Activated CD8-positive, alpha-beta memory T cell treated with anti-CD3 and anti-CD28 coated beads for 1 hour (primary cell): ENCODE measurements at places on chromosomes 3 and 15.

DNA sequence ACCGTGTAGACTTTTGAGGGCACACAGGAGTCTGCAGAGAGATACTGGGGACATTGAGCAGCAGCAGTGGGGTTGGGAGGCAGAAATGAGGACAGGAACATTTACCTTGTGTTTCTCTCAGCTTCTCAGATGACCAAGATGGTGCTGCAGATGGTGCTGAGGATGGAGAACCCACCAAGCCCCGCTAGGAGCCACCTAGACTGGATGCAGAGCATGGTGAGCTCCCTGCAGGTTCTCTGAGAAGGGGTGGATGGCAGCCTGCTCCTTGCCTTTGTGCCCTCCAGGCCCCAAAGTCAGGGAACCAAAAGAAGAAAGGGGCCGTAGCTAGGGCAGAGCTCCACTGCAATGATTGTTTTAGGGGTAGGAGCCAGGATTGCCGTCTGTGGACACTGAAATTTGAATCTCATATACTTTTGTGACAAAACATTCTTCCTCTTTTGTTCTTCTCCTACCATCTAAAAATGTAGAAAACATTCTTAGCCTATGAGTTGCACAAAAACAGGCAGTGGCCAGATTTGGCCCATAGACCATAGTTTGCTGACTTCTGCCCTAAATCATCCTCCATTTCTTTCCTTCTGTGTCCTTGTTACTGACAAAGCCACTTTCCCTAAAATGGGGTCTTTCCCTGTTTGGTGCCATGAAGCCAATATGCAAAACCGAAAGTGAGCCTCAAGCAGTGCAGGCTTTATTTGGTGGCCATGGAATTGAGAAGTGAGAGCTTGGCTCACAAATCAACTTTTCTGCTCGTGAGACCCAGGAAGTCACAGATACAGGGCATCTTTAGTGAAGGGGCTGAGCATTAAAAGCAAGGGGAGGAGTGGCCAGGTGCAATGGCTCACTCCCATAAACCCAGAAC is 11.9 kb upstream of the MUC20 start:
- no peak for DNase-seq

DNA sequence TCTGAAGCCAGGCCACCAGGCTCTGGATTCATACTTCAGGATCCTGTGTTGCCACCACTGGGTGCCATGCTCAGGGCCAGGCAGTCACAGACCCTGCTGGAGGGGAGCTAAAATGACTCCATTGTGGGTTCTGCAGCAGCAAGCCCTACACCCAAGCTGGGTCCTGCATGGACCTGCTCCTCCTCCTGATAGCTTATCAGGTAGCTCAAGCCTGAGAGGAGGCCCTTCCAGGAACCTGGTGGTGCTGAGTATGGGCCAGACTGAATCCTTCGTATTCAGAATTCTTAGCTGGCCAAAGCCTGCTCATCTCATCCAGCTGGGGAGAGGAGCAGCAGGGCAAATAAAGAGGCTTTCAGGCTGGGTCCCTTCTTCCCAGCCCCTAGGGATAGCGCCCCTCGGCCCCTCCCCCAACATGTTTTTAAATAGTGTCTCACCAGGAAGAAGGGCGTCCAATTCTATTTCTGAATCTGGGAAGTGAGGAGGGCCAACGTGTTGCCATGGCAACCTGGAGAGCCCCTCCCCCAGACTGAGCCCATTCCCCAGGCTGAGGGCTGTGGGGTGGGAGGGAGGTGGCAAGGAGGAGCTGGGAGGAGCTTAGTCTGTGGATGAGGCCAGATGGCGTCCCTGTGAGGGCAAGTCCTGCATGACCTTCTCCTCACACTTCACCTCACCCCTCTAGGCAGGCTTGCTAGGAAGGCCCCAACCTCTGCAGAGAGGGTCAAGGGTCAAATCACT is 11.0 kb upstream of the CAMKV start:
- no peak for DNase-seq

DNA sequence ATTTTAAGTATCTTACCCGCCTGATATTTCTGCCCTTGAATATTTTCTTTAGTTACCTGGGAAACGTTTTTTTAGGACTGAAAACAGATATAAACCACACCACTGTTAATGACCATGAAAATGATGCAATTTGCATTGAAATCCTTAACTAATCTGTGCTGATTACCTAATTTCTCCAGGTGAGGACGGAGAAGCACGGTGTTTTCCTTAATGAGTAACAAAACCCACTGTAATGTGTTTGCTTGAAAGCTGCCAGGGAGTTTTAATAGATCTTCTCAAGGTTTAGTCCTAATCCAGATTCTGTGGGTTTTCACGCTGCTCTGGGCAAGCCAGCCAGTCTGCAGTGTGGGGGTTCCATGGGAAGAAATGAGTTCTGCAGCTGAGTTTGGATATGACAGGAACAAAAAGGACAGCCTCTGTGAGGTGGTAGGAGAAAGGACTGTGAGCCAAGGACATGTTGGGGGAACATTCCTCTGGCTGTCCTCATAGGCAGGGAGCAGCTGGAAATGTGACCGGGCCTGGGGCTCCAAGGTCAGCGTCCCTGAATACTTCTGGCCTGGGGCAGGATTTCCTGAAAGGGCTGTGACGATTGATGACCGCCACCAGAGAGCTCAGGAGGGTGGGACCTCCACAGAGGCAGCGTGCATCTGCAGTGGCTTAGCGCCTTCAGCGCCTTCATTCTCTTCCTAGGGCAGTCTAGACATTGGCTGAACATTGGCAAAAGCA is 18.6 kb downstream of the THSD4 start:
- DNase-seq = no peak

DNA sequence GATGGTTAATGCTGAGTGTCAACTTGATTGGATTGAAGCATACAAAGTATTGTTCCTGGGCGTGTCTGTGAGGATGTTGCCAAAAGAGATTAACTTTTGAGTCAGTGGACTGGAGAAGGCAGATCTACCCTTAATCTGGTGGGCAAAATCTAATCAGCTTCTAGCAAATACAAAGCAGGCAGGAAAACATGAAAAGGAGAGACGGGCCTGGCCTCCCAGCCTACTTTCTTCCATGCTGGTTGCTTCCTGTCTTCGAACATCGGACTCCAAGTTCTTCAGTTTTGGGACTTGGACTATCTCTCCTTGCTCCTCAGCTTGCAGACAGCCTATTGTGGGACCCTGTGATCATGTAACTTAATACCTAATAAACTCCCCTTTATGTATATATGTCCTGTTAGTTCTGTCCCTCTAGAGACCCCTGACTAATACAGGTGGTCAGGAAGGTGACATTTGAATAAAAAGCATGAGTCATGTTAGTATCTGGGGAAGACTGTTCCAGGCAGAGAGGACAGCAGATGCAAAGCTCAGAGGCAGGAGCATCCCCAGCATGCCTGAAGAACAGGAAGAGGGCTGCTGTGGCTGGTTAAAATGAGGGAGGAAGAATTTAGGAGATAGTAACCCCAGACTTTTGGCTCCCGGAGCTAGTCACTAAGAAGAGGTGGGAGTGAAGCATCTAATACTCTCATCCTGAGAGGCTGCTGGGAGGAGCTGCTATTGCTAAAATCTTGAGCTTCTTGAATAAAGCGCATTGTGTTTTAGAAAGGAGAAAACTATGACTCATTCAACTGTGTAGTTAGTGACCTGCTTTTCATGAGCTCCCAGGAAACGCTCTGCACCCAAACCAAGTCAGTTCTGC is 207.4 kb upstream of the HES1 start:
- no peak for DNase-seq

DNA sequence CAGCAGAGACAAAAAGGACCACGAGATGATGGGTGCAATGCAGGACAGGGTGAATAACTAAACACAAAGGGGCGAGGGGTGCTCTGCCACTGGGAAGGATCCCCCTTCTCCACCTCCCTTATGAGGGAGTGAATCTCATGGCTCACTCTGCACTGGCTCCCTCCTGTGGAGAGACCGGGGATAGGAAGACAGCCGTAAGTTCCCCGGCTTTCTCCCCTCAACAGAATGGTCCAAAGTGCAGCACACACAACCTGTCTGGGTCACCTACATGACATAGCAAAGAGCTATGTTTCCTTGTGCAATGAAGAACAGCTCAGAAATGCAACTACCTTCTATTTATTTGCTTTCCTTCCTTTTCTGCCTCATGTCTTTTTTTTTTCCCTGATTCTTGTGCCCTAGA is 7.8 kb upstream of the ACSBG1 start:
- DNase-seq = no peak

DNA sequence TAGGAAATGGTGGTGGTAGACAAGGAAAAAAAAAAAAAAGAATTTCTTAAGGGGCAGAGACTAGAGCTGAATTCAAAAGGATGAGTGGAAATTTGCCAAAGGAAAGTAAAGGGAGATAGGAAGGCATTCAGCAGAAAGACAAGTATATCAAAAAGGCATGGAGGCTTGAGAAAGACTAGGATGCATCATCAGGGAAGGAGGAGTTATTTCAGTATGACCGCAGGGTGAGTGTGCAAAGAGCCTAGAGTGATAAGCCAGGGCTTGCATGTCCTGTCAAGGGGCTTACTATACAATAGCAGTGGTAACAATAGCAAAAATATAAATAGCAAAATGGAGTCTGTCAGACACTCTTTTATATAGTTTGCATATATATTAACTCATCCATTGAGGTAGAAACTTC is 112.0 kb downstream of the FRMD4B start:
- no peak for DNase-seq

DNA sequence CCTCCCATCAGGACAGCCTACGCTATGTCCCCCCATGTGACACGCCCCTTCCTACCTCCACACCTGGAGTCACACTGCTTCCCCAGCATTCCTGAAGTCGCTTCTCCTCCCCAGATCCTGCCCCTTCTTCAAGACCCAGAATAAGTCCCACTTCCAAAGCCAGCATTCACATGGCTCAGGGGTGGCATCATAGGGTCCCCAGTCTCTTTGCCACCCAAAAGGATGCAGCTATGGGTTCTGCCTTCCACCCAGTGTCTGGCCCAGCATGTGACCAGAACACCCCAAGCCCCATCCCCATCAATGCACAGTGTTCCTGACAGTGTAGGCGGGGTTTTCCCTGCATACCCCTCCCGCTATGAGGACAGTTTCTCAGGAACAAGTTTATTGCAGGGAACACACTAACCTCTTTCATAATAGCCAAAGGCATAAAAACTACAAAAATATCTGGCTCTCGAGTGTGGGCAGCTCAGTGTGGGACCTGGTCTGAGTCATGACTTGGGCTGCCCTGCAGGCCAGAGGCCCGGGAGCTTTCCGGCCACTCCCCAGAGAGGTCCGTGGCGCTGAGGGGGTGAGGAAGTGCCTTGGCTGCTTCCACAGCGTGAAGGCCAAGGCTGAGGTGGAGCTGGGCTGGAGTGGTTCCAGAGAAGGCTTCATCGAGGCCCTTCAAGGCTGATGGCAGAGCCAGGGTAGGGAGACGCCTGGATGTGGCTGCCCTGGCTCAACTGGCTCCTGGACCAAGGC is 5.8 kb downstream of the ISLR start:
- DNase-seq = no peak

GRCh38 chr3:10377148-10377725 is 56.3 kb upstream of the SEC13 start:
- DNase-seq = no peak

- no peak for DNase-seq
Observed at GRCh38 chr15:38768970-38769369, 204.4 kb upstream of the RASGRP1 start.

- DNase-seq = no peak
Observed at GRCh38 chr15:73442968-73443367, at the start of gene REC114. Gene REC114 (plus strand): TSS chr15:73443164. CDS start chr15:73443186, 22 bp downstream.
